ENCODE measurements at places on chromosomes 3 and 15.

- no peak for DNase-seq
Measured at GRCh38 chr3:59809016-59809415, 759.2 kb upstream of the CFAP20DC start.

- DNase-seq, result no peak
Measured at GRCh38 chr3:57559526-57559925, 3.5 kb downstream of the PDE12 start.

GRCh38 chr3:115958526-115958925 lies 335.2 kb downstream of the GAP43 start:
- DNase-seq, result no peak

- no peak for DNase-seq
Measured at GRCh38 chr3:24769918-24770317, 275.3 kb upstream of the THRB start.

GRCh38 chr3:81650187-81650586 lies 111.3 kb downstream of the GBE1 start:
- DNase-seq, result no peak

GRCh38 chr15:69305204-69305931 lies 6.7 kb downstream of the PAQR5 start:
- no peak for DNase-seq

GRCh38 chr3:138775254-138775595 lies 59.5 kb downstream of the PIK3CB start:
- DNase-seq, result no peak

- DNase-seq, result no peak
Measured at GRCh38 chr15:27025481-27025966, 54.5 kb downstream of the GABRG3 start.

DNA sequence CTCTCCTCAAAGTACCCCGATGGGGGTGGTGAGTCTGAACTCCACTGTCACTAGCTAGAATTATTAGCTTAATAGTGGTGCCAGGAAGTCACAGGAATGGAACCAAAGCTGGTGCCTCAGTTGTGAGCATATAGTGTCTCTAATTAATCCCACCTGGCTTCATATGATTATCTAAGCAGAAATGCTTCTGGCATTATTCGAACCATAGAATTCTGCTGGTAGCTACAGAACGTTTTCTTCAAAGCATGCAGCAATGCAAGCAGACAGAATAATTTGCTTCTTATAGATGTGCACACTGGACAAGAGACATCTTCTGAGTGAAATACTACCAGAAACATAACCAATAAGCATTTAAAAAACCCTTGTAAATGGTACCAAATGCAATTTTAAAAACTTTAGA lies 160.9 kb downstream of the IMPG2 start:
- no peak for DNase-seq

DNA sequence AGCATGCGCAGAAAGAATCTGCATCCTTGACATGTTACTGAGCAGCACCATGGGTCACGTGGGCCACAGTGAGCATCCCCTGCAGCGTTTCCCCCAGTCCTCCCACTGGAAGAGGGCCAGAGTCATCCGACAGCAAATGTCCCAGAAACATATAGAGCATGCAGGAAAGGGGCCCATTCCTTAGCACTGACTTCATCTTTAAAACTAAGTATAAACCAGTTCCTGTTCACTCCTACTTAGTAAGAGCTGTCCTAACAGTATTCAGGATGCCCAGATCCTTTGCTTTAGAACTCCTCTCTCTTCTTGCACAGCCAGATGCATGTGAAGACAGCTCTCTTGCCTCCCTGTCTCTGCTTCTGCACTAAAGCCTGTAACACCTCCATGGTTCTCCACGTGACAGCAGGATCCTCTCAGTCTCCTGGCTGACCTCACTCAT lies 79.3 kb upstream of the OXTR start:
- no peak for DNase-seq

GRCh38 chr15:82548700-82549099 lies 8.4 kb upstream of the RPS17 start:
- no peak for DNase-seq

DNA sequence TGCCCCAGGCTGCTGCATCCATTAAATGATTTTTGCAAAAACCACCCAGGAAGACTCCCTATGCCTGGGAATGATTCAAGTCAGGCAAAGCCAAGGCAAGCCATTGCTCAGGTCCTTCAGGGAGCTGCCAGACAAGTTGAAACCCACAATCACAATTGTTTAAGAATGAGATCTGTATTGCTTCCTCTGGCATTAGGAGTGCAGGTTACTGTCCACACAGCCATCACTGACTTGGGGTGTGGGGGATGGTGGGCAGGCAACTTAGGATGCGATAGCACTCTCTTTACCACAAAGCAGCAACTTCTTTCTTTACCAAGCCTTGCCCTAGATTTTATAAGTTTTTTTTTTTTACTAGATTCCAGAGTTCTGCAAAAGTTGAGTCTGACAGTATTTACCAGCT lies 15.0 kb upstream of the IL20RB start:
- DNase-seq, result no peak

- no peak for DNase-seq
Measured at GRCh38 chr15:78992416-78993256, 47.8 kb upstream of the CTSH start.

DNA sequence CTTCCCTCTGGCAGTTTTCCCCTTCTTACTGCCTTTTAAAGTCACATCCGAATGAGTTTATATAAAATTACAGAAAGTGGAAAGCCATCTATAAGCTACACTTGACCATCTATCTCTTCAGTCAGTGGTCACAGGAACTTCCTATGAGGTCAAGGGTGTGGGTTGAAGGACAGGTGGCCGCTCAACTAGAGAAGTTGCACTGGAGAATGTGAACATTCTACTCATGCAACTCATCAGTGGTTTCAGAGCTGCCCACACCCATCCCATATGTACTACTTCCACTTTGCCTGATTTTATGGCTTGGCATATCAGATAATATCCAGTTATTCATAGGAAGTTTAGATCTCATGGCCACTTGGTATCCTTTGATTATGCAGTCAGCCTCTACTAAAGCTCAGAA lies 57.4 kb upstream of the TMEM158 start:
- no peak for DNase-seq

DNA sequence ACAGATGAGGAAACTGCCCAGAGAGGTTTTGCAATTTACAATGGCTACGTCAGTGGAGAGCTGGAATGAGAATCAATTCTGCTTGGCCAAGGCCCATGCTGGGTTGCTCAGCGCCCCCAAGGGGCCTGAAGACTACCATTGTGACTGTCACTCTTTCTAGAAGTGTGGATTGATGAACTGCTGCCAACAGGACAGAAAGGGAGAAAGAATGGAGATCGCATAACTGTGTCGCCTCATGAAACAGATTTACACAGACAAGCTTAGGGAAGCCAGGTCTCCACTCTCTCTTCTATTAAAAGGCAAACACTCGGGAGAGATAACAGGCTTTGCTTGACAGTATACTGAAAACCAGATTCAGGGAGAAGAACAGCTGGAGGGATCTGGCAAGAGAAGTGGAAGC lies 160.0 kb downstream of the STT3B start:
- DNase-seq, result no peak

DNA sequence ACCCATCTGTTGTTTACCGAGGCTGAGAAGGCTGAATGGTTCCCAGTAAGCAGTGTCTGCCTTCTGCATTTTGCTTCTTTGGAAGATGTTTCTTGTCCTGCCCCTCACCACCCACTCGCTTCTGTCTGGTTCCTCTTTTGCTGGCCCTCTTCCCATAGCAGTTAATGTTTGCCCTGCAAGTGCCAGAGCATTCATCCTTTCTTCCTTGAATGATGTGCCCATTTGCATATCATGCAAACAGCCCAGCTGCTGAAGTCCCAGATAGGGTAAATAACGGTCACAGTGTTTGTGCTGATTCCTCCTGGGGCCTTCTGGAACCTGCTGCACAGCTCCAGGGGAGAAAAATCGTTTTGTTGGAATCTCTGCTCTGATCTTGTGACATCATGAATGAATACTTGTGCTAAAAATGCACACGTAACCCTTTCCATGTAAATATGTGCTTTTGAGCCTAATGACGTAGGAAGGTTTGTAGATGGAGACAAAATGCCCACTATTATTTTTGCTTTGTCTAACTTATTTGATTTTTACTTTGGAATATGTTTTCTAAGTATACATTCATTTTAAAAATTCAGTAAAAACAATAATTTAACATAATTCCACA lies 381.0 kb downstream of the SOX2 start:
- DNase-seq, result no peak

DNA sequence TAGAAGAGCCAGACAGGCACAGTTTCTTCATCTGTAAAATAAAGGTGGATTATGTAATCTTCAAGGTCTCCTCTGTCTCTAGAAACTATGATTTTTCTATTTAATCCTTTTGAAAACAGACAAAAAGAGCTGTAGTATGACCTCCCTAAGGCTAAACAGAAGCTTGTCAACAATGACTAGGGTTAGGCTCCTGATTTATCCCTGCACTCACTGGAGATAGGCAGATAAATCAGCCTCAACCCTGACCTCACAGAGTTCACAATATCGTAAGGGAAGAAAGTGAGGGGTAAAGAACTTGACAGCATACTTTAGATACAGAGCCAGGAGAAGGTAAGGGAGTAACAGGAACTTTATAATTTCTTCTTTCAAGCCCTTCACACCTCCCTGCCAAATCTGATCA lies 124.8 kb downstream of the TMCC1 start:
- DNase-seq, result no peak

- no peak for DNase-seq
Measured at GRCh38 chr3:178960181-178960580, 111.4 kb downstream of the ZMAT3 start.

- no peak for DNase-seq
Measured at GRCh38 chr3:145942052-145942451, 218.9 kb downstream of the PLOD2 start.

- no peak for DNase-seq
Measured at GRCh38 chr3:87461036-87461435, 184.7 kb upstream of the POU1F1 start.

- no peak for DNase-seq
Measured at GRCh38 chr3:127045435-127046045, 62.6 kb downstream of the PLXNA1 start.

GRCh38 chr15:66670762-66671580 lies 31.1 kb upstream of the SMAD6 start:
- no peak for DNase-seq

DNA sequence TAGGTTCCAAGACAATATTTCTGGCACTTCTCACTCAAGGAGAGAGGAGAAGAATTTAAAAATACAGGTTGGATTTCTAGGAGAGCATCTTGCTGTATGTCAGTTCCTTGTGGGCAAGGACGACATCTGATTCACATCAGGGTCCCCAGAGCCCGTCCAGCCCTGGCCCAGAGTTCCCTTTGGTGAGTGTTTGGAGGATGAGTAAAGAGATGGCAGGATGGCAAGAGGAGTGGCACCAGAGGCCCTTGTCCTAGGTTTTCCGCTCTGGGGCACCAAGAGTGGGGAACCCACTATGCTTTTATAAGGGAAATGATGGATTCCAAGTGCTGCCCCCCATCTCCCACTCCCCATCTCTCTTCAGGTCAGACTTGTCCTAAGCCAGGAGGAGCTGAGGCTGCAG lies 181.8 kb downstream of the TBC1D2B start:
- no peak for DNase-seq

GRCh38 chr15:83605111-83605945 lies 48.6 kb upstream of the ADAMTSL3 start:
- no peak for DNase-seq

- no peak for DNase-seq
Measured at GRCh38 chr3:111712294-111713167, 117.4 kb upstream of the ZBED2 start.

- no peak for DNase-seq
Measured at GRCh38 chr15:71817351-71817750, 7.0 kb downstream of the NR2E3 start.

- no peak for DNase-seq
Measured at GRCh38 chr3:23182996-23183513, 20.1 kb upstream of the UBE2E2 start.

GRCh38 chr3:113173102-113173501 lies 38.3 kb upstream of the BOC start:
- DNase-seq, result no peak

DNA sequence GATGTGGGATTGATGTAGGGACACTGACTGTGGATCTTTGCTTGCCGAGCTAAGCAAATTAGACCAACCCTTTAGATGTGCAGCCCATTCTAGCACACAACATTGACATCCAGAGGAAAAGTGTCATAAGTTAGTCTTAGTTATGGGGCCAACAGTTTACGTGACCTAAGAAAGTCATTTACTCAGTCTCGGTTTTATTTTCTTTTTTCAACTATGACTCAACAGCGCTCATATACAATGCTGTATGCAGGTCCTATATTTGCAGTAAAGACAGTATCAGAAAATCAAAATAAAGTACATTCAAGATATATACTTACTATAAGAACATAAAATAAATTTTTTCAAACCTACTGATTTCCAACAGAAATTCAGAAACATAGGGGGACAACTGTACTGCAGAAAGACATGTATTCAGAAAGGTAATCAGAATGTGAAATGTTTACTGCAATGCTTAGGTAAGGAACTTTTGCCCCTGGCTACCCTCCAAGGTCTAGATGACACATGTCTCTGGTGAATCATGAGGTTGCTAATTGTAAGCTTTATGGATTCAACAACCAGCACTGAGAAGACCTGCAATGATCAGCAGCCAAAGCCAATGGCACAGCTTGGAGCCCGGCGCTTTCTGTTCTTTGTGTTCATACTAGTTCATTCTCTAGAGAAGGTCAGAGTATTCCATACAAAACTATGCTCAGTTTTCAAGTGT lies 317.5 kb upstream of the CNTN6 start:
- no peak for DNase-seq

DNA sequence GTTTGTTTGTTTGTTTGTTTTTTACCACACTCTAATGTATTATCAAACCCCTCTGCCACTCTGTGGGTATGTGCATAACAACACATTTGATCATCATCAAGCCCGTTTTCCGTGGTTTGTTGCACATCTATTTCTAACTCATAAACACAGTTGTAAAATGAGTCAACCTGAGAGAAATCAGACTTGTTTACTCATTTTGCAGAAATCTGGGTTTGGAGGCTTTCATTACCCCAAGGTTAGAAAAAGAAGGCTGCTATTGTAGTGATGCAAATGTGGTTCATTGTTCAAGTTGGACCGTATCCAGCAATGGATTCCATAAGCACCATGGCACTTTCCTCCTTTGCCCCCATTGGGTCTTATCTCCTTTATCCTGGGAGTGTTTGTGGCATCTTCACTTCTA lies 353.2 kb upstream of the SOX2 start:
- no peak for DNase-seq

DNA sequence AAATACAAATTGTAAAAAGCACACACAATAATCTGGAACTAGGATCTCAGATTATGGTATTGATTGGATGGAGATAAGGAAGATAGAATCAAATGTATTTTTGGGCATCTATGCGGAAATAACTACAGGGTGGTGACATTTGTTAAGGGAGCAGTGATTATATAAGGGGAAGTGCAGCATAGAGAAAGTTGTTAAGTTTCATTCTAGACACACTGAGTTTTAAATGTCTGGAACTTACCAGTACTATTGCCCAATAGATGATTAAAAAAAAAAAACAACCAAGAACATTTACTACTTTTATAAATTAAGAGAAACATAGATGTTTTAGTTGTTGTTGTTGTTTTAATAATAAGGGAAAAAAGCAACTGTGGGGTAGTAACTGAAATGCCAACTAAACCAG lies 32.1 kb upstream of the C3orf38 start:
- DNase-seq, result no peak

All from NCI-H1930 (cell line).